Fibroblast of villous mesenchyme (primary cell): ENCODE measurements at places on chromosomes 5 and 9. TPM values are rescaled to one million over a fixed set of nuclear protein-coding genes. Genes with fewer than 3 reads are reported as not detected.

DNA sequence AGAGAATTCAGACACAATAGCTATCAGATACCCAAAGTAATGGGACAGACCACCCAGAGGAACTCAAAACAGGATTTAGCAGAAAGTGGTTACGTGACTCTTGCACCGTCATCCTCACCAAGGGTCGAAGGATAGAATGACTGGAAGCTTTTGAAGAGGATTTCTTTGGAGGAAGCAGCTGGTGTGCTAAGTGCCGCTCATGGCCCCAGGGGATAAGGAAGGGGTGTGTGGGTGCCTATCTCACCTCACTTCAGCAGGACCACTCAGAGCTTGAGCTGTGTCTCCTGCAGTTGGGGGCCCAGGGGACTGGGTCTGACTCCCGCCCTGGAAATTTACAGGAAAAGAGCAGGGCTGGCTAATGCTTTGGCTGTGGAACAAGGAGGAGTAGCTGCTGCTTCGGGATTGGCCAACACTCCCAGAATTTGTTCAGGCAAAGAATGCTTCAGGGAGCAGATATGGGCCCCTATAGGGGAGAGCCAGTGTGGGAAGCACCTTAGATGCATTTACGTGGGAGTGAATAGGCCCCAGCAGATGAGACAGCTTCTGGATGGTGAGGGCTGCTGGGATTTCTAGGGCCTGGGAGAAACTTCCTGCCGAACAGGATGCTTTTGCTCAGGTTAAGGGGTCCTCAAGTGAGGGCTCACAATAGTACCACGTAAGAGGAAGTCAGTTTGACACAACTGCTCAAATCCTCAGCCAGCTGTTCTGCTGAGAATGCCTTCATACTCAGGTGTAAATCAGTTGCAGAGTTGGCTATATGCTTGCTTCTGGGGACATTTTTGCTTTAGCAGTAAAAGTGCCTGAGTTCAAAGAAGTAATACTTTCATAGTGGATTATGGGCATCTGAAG lies 29.1 kb upstream of the TOMM5 start:
- DNase-seq = no peak

GRCh38 chr5:51225789-51226742 lies 157.2 kb upstream of the ISL1 start:
- DNase-seq = no peak

The GAS1 gene
- 29.3 and 136 TPM in 2 replicates for total RNA-seq

The ASPN gene
- 1.6 and 3.9 TPM in 2 replicates for total RNA-seq

The GLRA1 gene
- total RNA-seq = not detected in 2 replicates
